ENCODE measurements at places on chromosomes 7 and 10. TPM values are rescaled to one million over a fixed set of nuclear protein-coding genes. Genes with fewer than 3 reads are reported as not detected.
A peak's percentile ranks its signal among the peaks of the same experiment; 100 is the strongest.

GRCh38 chr10:6061056-6061455, 1.1 kb downstream of the IL2RA start:
- no peaks in the 10 kb centered on the region for H3K27me3 ChIP-seq
- peaks cover 62% of the 10 kb centered on the region for H3K4me1 ChIP-seq
- peak; percentile 38 for DNase-seq
- peaks cover 45% of the 10 kb centered on the region for H3K36me3 ChIP-seq
- H3K27ac ChIP-seq: peak overlapping the region; percentile 92

The ATP6V1F gene
- 134 TPM for total RNA-seq

The UCN3 gene
- not detected for total RNA-seq

- DNase-seq: no peak
- no peak overlapping the region for H3K27ac ChIP-seq
- peaks cover 14% of the 10 kb centered on the region for H3K27me3 ChIP-seq
- no peak overlapping the region for H3K4me3 ChIP-seq
- H3K36me3 ChIP-seq: no peaks in the 10 kb centered on the region
Observed at GRCh38 chr7:12490107-12490688, 80.3 kb upstream of the SCIN start.

DNA sequence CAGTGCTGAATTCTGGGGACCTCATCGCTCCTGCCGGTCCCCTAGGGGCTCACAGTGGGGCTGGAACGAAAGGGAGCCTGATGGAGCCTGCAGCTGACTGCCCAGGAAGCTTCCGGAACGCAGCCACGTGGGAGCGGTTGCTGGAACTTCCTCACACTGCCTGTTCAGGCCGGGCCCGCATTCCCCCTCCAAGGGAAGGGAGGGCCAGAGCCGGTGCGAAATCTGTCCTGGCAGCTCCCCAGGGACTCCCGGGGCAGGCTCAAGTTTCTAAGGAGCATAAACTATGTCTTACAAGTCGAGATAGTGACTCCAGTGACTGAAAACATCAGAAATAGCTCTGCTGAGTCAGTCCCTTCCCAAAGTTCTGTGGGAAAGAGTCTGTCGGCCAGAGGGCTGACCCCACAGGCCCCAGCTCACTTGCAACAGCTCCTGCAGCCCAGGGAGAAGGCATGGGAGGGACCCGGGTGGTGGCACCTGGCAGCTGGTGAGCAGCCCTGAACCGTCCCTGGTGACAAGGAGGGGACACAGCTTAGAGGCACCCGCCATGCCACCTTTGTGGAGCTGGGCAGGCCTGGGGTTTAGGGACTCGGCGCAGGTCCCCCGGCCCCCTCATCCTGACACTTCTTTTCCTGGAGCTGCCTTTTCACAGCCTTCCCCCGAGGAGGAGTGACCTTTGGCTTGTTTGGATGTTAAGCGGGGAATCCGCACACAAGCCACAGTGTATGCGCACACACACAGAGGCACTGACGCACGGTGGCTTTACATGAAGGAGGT, 47.6 kb downstream of the PDGFA start:
- peaks cover 5% of the 10 kb centered on the region for H3K4me1 ChIP-seq
- no peaks in the 10 kb centered on the region for H3K27me3 ChIP-seq
- DNase-seq: peak; percentile 23
- no peak overlapping the region for H3K27ac ChIP-seq

GRCh38 chr7:112129655-112130323, 76.4 kb downstream of the DOCK4 start:
- no peaks in the 10 kb centered on the region for H3K36me3 ChIP-seq
- H3K4me3 ChIP-seq: no peak overlapping the region
- DNase-seq: no peak
- no peak overlapping the region for H3K27ac ChIP-seq
- H3K27me3 ChIP-seq: no peaks in the 10 kb centered on the region

DNA sequence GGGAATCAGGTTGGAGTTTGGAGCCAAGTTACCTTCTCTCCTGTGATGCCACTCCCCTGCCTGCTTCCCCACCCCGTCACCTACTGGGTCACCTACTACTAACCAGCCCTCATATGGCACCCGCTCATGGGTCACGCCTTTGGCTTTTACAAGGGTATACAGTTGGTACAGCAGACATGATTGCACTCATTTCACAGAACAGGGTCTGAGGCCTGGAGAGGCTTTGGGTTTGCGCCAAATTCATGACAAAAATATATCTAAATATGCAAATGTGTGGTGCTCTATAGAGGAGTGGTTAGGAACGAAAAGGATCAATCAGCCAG, 10.7 kb downstream of the CRYGN start:
- peak overlapping the region; percentile 60 for H3K4me3 ChIP-seq
- peaks cover 5% of the 10 kb centered on the region for H3K27me3 ChIP-seq
- H3K4me1 ChIP-seq: peaks cover 39% of the 10 kb centered on the region
- H3K36me3 ChIP-seq: no peaks in the 10 kb centered on the region
- H3K27ac ChIP-seq: peak overlapping the region; percentile 83
- no peak for DNase-seq

The CDCA7L gene
- total RNA-seq: 51.9 TPM

DNA sequence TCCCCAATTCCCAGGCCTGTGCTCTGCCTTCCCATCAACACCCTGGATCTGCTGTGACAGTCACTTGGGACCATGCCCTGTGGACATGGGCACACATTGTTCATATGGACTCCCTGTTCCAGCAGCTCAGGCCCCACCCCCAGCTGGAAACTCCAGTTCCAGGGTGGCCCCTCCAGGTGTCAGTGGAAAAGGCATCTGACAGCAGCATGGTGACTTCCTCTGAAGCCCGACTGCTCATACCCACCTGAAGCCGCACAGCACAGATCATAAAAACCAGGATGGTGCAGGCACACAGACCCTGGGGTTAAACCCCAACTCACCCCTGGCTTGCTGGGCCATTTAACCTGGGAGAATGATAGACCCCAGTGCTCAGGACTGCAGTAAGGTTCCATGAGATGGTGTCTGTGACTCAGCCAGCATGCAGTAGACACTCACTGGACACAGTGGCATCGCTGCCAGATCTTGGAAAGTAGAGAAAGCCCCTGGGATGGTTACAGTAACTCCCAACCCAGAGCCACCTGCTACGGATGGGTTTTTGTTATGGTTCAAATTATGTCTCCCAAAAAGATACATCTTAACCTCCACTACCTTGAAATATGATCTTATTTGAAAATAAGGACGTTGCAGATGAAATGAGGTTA, 72.6 kb upstream of the NANOS1 start:
- no peak overlapping the region for H3K27ac ChIP-seq
- peaks cover 15% of the 10 kb centered on the region for H3K27me3 ChIP-seq

The VSTM4 gene
- total RNA-seq: not detected

The SHTN1 gene
- total RNA-seq: 0.54 TPM

Data from activated naive CD8-positive, alpha-beta T cell treated with anti-CD3 and anti-CD28 coated beads, Interleukin-2, amount 10 ng/mL, durations not matched to agents 7 days and 5 days (primary cell).